ENCODE measurements at places on chromosomes 7 and 10.

- peaks cover 26% of the 10 kb centered on the region for H3K36me3 ChIP-seq
- H3K27ac ChIP-seq = no peak overlapping the region
- no peak for DNase-seq
- peaks cover 54% of the 10 kb centered on the region for H3K4me1 ChIP-seq
- no peaks in the 10 kb centered on the region for H3K27me3 ChIP-seq
Observed at GRCh38 chr7:23346316-23346715, 47.2 kb downstream of the MALSU1 start.

DNA sequence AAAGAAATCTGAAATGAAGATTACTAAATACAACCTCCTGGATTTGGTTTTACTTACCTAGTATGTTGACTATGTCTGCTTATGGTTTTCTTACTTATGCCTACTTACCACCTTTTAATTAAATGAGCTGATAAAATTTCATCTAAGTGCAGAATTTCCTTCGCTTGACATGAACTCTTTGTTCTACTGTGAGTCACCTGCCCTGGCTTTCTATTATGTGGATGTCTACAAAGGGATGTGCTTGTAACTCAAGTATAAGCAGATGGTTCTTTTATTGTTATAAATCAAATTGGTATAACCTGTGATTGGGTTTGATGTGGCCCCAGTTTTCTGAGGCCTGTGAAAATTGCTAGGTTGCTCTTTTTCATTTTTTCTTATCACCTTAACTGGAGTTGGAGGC, 389.1 kb upstream of the ANKRD30A start:
- peak; percentile 44 for DNase-seq
- peak overlapping the region; percentile 5 for H3K27ac ChIP-seq
- no peaks in the 10 kb centered on the region for H3K36me3 ChIP-seq
- no peaks in the 10 kb centered on the region for H3K27me3 ChIP-seq
- no peak overlapping the region for H3K4me3 ChIP-seq

- H3K27ac ChIP-seq = no peak overlapping the region
- no peak for DNase-seq
- H3K36me3 ChIP-seq = peaks cover 78% of the 10 kb centered on the region
- H3K4me3 ChIP-seq = no peak overlapping the region
- H3K4me1 ChIP-seq = no peaks in the 10 kb centered on the region
Observed at GRCh38 chr10:113148901-113149300, 198.9 kb downstream of the TCF7L2 start.

- H3K27me3 ChIP-seq = no peaks in the 10 kb centered on the region
- H3K36me3 ChIP-seq = no peaks in the 10 kb centered on the region
- DNase-seq = peak; percentile 31
- no peak overlapping the region for H3K4me3 ChIP-seq
- no peak overlapping the region for H3K27ac ChIP-seq
Observed at GRCh38 chr7:48938539-48939295, 14.4 kb downstream of the CDC14C start.

GRCh38 chr7:80232979-80233724, 98.5 kb downstream of the GNAI1 start:
- no peak overlapping the region for H3K27ac ChIP-seq
- DNase-seq = no peak
- H3K4me3 ChIP-seq = no peak overlapping the region

DNA sequence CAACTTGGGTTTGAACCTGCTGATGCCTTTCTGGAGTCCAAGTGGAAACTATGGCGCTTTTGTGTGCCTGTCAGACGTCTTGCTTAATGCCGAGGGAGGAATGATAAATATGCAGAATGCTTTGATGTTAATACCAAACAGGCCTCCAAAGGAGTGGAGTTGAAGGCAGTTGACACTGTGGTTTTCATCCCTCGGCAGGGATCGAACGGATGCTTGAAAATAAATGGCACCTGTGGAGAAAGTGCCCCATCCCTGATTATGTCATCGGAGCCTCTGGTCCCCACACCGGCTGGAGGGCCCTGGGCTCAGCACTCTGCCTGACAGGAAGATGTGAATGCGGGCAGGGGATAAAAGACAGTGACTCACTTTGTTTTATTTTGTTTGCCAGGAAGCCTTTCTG, 148.7 kb upstream of the GPR26 start:
- H3K27me3 ChIP-seq = no peaks in the 10 kb centered on the region
- H3K27ac ChIP-seq = no peak overlapping the region
- DNase-seq = no peak
- H3K4me3 ChIP-seq = no peak overlapping the region
- no peaks in the 10 kb centered on the region for H3K4me1 ChIP-seq

- no peak for DNase-seq
- H3K36me3 ChIP-seq = no peaks in the 10 kb centered on the region
- H3K27ac ChIP-seq = no peak overlapping the region
- H3K27me3 ChIP-seq = no peaks in the 10 kb centered on the region
- H3K4me3 ChIP-seq = no peak overlapping the region
- H3K4me1 ChIP-seq = peaks cover 23% of the 10 kb centered on the region
Observed at GRCh38 chr7:80609751-80610150, 28.7 kb upstream of the CD36 start.

DNA sequence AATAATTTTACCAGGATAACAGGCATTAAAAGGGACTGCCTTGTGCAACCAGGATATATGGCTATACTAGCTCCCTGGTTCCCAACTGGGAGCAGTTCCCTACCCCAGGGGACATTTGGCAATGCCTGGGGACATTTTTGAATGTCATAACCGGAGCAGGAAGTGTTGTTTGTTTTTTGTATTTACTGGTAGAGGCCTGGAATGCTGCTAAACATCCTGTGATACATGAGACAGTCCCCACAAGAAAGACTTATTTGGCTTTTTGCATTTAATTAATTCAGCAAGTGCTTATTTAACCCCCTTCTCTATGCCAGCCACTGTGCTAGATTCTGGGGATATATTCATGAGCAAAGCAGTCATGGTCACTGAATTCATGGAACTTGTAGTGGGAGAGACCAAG, 181.2 kb downstream of the BBS9 start:
- no peaks in the 10 kb centered on the region for H3K4me1 ChIP-seq
- no peak overlapping the region for H3K27ac ChIP-seq
- DNase-seq = no peak
- no peaks in the 10 kb centered on the region for H3K27me3 ChIP-seq
- no peaks in the 10 kb centered on the region for H3K36me3 ChIP-seq

GRCh38 chr10:44427037-44427436, 42.1 kb upstream of the CXCL12 start:
- no peaks in the 10 kb centered on the region for H3K36me3 ChIP-seq
- H3K4me1 ChIP-seq = no peaks in the 10 kb centered on the region
- no peak overlapping the region for H3K4me3 ChIP-seq

DNA sequence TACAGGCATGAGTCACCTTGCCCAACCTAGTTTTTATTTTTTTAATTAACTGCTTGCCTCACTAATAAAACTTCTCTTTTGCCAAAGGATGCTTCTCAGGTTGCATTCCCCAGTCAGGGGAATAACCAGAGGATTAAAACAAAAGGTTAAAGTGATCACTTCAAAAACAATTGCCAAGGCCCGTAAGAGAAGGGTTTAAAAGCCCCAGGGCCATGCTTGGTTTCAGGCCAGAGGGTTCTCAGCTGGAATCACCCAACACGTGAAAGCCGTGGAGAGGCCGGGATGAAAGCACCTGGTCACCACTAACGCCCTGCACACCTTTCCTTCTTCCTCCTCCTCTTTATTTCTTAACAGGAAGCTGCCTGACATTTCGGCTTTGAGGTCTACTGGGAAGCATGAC, 587.5 kb downstream of the PTPRN2 start:
- no peak overlapping the region for H3K27ac ChIP-seq
- H3K27me3 ChIP-seq = no peaks in the 10 kb centered on the region
- DNase-seq = no peak
- no peak overlapping the region for H3K4me3 ChIP-seq
- H3K36me3 ChIP-seq = no peaks in the 10 kb centered on the region

DNA sequence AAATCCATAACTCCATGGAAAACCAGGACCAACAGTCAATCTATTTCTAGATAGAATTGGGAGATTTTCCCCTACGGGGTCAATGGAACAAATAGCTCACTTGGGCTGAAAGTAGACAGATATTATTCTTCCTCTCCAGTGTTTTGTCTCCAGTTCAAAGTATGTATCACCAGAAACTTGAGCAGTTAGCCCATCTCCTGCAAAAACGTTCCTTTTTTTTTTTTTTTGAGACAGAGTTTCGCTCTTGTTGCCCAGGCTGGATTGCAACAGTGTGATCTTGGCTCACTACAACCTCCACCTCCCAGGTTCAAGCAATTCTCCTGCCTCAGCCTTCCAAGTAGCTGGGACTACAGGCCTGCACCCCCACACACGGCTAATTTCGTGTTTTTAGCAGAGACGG, 390.0 kb upstream of the AUTS2 start:
- H3K27ac ChIP-seq = no peak overlapping the region
- H3K4me3 ChIP-seq = no peak overlapping the region
- no peak for DNase-seq
- H3K4me1 ChIP-seq = no peaks in the 10 kb centered on the region
- no peaks in the 10 kb centered on the region for H3K36me3 ChIP-seq

DNA sequence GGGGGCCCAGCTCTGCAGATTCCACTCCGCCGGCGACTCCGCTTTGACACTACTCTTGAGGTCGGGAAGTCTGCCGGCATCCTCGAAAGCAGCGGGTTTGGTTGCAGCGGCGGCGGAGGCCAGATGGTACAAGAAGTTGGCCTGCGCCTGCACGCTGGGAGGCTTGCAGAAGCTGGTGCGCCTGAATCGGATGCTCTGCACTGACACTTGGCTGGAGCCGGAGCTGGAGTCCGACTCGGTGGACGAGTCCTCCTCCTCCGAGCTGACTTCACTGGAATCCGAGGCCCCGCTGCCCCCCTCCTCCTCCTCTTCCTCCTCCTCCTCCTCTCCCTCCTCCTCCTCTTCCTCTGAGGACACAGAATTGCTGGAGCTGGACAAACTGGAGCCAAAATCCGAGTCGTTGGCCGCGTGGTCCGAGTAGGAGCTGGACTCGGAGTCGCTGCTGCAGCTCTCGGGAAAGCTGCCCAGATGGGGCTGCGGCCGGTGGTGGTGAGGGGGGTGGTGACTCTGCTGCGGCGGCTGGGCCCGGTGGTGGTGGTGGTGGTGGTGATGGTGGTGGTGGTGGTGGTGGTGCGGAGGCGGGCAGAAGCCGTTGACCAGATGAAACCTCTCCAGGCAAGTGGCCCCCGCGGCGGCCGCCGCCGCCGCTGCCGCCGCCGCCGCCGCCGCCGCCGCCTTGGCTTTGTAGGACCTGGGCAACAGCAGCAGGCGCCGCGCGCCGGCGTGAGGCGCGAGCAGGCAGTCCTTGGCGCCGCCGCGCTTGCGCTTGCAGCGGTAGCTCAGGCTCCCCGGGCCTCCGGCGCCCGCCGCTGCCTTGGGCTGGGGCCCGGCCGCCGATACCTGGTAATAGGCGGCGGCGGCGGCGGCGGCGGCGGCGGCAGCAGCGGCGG, 9.0 kb downstream of the SKIDA1 start:
- peak overlapping the region; percentile 29 for H3K27ac ChIP-seq
- no peaks in the 10 kb centered on the region for H3K27me3 ChIP-seq
- H3K4me1 ChIP-seq = peaks cover 23% of the 10 kb centered on the region
- DNase-seq = peak; percentile 85
- peak overlapping the region; percentile 82 for H3K4me3 ChIP-seq

GRCh38 chr10:35451151-35452016, 115.1 kb downstream of the CCNY start:
- no peak overlapping the region for H3K4me3 ChIP-seq
- no peak overlapping the region for H3K27ac ChIP-seq
- H3K4me1 ChIP-seq = peaks cover 62% of the 10 kb centered on the region
- no peaks in the 10 kb centered on the region for H3K27me3 ChIP-seq
- DNase-seq = peak; percentile 19

DNA sequence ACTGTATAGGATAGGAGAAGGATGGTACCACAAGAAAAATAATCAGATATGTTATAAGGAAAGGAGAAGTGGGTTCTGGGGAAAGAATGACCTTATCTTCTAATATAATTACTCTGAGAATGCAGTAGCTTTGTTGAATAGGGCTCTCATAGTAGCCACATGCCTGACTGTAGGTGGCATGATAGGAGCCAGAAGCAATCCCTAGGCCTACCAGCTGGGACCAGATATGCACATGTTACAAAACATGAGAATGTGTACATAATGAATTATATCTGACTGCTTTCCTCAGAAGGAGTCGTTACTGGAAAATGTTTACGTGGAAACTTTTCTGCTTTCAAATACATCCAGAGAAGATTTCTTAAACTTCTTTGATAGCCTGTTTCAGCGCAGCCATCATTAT, 53.2 kb upstream of the FAM3C start:
- H3K27ac ChIP-seq = no peak overlapping the region
- H3K4me1 ChIP-seq = peaks cover 7% of the 10 kb centered on the region
- H3K36me3 ChIP-seq = no peaks in the 10 kb centered on the region

- H3K4me3 ChIP-seq = no peak overlapping the region
- DNase-seq = peak; percentile 31
- H3K36me3 ChIP-seq = no peaks in the 10 kb centered on the region
- no peaks in the 10 kb centered on the region for H3K27me3 ChIP-seq
- peaks cover 12% of the 10 kb centered on the region for H3K4me1 ChIP-seq
Observed at GRCh38 chr10:77628906-77629730, 8.5 kb downstream of the KCNMA1 start.

DNA sequence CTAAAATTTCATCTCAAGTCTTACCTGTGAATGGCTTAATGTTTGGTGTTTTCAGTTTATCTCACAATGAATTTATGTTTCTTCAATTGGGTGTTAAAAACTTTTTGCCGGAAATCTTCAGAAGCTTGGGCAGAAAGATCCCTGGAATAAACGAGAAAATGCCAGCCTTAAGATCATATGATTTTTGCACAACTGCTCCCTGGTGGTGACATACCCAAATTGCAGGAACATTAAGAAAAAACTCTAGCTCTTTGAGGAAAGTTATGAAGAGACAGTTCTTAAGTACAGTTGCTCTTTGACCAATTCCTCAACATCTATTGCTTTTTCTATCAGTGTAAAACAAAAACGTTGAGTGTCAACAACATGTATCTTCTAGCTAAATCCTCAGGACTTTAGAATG, 48.2 kb upstream of the CREB5 start:
- no peak for DNase-seq
- H3K27me3 ChIP-seq = no peaks in the 10 kb centered on the region
- H3K36me3 ChIP-seq = no peaks in the 10 kb centered on the region
- H3K4me3 ChIP-seq = no peak overlapping the region
- H3K27ac ChIP-seq = no peak overlapping the region

GRCh38 chr10:96833220-96834001, 1.3 kb downstream of the LCOR start:
- H3K36me3 ChIP-seq = no peaks in the 10 kb centered on the region
- H3K4me3 ChIP-seq = peak overlapping the region; percentile 89
- DNase-seq = peak; percentile 56
- peak overlapping the region; percentile 81 for H3K27ac ChIP-seq

- H3K4me1 ChIP-seq = peaks cover 13% of the 10 kb centered on the region
- no peak overlapping the region for H3K4me3 ChIP-seq
- DNase-seq = peak; percentile 33
- no peaks in the 10 kb centered on the region for H3K27me3 ChIP-seq
Observed at GRCh38 chr7:72919256-72919775, 5.6 kb upstream of the POM121 start.

DNA sequence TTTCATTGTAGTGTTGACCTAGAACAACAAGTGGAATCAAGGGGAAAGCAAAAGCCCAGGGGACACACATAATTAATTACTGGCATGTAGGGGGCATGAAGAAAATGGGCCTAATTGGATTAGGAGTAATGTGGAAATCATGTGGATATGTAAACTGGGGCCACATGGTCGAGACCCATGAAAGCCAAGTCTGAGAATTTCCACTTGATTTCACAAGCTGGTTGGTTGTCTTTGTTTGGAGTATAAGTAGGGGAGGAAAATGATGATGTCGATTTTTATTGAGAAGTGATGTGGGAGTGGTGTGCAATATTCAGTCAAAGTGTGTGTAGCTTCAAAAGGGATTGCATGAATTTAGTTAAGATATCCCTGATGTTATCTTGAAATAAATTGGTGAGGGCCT, 131.8 kb downstream of the LRRC4 start:
- H3K4me1 ChIP-seq = peaks cover 44% of the 10 kb centered on the region
- no peak overlapping the region for H3K27ac ChIP-seq
- DNase-seq = no peak
- no peak overlapping the region for H3K4me3 ChIP-seq
